ENCODE measurements at places on chromosomes 6 and 20.

DNA sequence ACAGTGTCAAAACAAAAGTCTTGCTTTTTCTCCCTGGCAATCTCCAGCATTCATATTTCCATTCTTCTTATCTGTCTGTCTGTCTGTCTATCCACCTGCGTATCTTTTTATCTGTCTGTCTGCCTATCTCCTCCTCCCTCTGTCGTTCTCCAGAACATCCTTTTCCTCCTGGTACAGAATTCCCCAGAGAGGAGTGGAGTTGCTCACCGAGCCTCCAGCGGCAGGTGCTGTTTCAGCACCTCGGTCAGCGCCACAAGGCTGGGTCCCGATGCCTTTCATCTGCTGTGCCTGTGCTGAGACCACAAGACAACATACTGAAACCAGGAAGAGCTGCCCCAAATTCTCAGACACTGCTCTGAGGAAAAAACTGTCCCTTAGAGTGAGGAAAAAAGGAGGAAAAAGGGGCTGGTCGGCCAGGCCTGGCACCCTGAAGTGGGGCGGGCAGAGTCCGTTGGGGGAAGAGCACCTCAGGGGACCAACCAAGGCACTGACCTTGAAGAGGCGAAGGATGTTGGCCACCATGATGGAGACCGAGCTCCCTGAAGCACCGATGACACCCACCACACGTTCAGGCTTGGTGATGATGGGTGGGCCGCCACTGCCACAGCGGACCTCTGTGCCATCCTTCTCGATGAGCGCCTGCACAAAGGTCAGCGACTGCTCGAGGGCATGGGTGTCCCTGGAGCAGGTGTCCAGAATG is 13.3 kb downstream of the GRM4 start:
- DNase-seq = peak; percentile 32

- DNase-seq = no peak
These were observed 69.8 kb downstream of the RIN2 start for GRCh38 chr20:19827818-19828217.

DNA sequence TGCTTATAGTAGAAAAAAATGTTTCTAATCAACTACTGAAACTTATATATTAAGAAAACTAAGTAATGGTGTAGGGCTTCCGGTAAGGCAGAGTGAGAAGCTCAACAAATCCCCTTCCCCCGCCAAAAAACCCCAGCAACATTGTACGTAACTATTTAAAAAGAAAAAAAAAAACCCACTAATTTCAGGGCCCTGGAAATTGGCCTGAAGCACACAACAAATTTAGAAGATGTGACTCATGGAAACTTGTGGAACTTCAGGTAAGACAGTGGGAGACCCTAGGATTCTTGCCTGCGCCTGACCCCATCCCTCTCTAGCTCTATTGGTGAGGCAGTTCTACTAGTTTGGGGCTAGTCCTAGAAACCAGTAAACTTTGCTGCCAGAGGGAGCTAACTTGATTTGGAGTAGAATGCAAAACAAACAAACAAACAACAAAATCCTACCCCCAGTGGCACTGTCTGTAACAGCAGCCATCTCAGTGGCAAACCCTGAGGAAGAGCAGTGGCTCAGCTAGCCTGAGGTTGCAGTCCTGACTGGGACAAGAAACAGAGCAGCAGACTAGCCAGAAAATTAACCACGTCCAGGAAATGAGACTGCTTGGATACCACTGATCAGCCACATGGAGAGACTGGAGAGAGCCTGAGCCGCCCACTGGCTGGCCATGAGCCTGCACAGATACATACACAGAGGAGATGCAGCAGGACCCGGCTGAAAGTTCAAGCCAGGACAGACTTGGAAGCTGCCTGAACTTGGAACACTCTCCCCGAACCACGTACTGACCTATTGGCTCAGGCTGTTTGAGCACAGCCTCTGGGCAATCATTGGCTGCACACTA is 135.1 kb downstream of the TBXT start:
- DNase-seq = peak; percentile 86

DNA sequence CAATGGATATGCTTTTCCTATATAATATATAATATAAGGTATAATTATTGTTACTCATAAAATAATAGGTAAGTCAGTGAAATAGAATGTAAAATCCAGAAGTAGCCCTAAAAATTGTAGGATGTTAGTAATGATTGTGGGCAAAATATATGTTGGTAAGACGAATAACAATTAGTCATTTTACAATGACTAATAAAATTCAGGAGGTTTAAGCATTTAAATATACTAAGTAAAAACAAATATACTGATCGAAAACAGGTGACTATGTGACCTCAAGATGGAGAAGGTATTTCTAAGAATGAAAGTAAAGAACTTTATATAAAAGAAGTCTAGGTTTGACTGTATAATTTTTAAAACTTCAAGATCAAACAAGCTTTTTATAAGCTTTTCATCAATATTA is 28.9 kb downstream of the FUCA2 start:
- no peak for DNase-seq

DNA sequence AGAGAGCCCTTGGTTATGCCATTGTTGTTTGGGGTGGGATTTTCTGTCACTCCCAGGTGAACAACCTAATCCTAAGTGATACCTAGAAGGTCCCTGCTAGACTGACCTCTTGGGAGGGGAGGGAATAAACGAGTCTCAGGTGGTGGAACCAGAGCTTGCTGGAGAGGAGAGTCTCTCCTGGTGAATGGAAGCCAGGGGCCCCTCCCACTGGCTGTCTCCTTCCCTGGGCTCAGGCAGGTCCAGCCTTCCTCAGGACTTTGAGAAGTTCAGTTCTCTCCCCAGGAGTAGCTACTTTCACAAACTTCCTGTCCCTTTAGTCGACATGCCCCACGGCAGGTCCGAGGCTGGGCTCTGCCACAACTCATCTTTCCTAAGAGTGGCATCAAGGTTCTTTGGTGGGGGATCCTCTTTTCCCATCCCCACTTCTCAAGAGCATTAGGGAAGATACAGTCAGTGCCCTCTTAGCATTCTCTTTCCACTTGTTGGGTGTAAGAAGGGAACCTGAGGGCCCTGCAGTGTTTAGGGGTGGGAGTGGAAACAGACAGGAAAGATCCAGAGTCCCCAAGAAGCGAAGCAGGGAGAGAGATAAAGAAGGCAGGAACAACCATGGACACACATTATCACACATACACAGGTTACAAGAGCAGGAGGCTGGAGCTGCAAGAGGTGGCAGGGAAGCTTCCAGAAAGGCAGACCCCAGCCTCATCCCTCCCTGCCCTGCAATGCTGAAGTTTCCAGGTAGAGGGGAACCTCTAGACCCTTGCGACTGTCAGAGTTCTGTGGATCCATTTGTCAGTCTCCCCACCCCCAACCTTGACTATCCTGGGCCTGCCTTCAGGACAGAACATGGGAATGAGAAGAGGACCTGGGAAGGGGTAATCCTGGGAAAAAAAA is 900 bp upstream of the GLP1R start:
- DNase-seq = no peak

DNA sequence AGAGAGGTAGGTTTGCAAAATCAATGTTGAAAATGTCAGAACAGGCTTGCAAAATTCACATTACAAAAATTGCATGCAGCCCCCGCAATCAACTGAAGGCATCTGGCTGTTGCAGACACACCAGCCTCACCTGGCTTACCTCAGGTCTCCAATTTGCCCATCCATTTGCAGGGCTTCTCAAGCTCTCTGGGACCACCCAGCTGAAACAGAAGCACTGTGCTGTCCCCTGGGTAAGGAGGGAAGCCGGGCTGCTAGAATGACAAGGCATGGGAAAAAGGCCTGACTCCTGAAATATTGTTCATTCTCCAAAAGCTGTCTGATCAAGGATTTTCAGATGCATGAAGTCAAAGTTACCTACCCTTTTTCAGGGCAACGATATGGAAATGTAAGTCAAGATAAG is 52.6 kb upstream of the CD93 start:
- DNase-seq = no peak

DNA sequence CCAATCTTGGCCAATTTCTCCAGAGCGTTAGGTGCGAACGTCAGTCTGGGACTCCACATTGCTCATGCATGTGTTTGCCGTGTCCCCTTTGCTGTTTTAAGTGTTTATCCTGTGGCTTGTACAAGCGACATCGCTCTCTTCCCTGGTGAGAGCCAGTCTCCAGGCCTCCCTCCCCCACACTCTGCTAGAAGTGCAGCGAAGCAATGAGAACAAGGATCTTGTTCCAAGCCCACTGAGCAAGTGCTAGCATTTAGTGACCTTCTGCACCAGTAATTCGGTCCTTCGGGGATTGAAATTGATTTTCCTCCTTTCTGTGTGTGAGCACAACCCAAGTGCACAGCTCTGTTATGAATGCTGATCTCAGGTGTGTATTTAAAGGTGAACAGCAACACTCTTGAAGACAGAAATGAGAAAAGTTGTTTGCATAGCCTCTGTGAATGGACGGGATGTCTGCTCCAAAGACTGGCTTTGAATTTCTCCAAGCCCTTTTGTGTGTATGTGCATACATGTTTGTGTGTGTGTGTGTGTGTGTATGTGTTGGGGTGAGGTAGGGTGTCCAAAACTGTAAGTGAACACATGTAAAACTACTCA is 29.0 kb downstream of the CD83 start:
- DNase-seq = no peak

GRCh38 chr6:125132058-125132457 is 21.5 kb upstream of the TPD52L1 start:
- no peak for DNase-seq

DNA sequence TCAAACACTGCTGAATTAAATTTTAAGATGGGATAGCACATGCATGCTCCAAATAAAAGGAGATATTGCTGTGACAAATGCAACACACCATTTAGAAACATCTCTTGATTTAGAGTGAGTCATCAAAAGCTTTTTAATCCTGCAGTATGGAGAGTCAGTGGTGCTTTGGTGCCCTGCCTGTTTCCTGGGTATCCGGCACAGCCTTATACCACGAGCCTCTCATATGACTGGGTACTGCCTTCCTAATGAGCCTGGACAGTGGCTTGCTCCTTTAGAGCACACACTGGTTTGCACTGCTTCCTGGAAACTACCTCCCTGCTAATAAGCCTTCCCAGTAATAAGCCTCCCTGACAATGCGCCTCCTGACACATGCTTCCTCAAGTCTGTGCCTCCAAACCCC is 65.3 kb upstream of the KCNK16 start:
- no peak for DNase-seq

GRCh38 chr6:80223743-80224212 is 117.3 kb downstream of the BCKDHB start:
- DNase-seq = peak; percentile 43

GRCh38 chr20:18255526-18255925 is 32.8 kb upstream of the ZNF133 start:
- no peak for DNase-seq

DNA sequence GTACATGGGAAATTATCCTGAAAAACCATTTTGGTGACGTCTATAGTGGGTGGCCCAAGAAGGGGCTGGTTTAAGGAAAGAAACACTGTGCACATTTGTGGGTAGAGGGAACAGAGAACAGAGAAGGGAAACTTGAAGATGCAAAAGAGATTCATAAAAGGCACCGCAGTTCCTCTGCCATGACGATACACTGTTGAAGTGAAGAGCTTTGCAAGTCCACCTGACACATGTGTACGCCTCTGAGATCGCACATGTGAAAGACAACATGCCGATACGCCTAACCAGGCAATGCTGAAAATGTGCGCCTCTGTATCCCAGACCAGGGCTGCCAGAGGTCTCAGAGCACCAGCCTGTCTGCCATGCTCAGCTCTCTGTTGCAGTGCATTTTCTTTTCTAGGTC is 180.9 kb downstream of the KIF16B start:
- DNase-seq = no peak

- no peak for DNase-seq
These were observed 5.5 kb downstream of the BFSP1 start for GRCh38 chr20:17525650-17526049.

- DNase-seq = no peak
These were observed 46.5 kb downstream of the PPARD start for GRCh38 chr6:35388772-35389352.

DNA sequence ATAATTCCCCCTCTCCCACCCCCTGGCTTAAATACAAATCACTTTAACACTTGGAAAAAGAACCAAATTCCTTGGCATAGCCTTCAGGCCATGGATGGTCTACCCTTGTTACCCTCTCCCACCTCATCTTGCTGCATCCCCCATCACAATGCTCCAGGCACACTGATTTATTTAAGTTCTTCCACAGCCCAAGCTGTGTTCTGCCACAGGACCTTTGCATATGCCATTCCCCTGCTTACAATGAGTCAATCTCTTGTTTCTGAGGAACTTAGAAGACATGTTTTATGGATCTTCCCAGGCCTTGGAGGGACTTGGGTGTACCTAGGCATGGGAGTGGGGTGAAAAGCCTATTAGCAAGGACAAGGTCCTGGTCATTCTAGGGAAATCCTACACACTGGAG is 6.2 kb upstream of the MAFB start:
- no peak for DNase-seq

DNA sequence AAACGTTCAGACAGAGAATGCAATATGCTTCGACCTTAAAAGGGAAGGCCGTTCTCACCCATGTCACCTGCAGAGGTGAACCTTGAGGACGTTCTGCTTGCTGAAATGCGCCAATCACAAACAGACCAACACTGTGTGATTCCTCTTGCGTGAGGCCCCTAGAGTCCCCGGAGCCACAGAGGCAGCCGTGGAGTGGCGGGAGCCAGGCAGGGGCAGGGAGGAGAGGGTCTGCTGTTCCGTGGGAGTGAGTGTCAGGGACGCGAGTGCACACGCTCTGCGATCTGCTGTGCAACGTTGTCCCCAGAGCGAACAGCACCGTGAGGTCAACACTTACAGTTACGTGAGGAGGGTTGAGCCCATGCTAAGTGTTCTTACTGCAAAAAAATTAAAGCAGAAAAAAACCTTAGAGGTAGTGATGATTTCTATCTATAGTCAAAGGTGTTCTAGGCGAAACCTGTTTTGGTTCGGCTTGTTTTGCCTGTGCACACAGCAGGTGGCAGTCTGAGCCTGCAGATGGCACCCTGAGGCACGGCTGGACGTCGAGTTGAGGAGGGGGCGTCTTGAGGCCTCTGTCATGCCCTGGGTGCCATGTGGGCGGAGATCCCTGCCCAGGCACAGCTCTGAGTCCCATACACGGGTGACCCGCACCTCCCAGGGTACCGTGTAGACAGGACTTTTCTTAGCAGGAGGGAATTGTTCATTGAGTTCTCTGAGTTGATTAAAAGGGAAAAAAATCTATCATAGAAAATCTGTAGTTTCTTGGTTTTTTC is 71.7 kb upstream of the FRMD1 start:
- DNase-seq = no peak

DNA sequence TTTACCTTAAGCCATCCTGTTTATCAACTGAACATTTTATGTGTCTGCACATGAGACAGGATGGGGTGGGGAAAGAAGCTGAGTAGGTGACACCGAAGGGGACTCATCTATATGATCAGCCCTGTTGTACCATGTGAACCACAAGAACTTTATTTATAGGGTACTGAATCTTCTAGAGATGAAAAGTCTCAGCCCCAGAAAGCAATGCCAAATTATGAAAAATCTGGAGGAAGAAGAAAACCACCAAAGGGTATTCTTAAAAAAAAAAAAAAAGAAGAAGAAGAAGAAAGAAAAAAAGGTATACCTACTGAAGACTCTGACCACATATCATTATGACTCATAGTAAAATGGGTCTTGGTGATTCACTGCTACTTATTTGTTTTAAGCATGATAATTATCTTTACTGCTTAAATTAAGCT is 39.8 kb upstream of the HBS1L start:
- DNase-seq = no peak

GRCh38 chr20:54197621-54198604 is 10.0 kb upstream of the PFDN4 start:
- peak; percentile 56 for DNase-seq

Measured in astrocyte of the spinal cord (primary cell).